GM12865 (cell line): ENCODE measurements at places on chromosomes 16 and 17.

GRCh38 chr17:17132746-17133145, 73.4 kb downstream of the PLD6 start:
- no peak for DNase-seq

GRCh38 chr16:87984632-87985267, 33.5 kb downstream of the BANP start:
- DNase-seq, result no peak

- DNase-seq, result no peak
These were observed 132.6 kb downstream of the SNX11 start for GRCh38 chr17:48240122-48240521.

GRCh38 chr16:56513972-56514371, 5.9 kb downstream of the BBS2 start:
- DNase-seq, result peak; percentile 65

GRCh38 chr16:23293016-23293415, 9.1 kb upstream of the SCNN1B start:
- DNase-seq, result peak; percentile 79

DNA sequence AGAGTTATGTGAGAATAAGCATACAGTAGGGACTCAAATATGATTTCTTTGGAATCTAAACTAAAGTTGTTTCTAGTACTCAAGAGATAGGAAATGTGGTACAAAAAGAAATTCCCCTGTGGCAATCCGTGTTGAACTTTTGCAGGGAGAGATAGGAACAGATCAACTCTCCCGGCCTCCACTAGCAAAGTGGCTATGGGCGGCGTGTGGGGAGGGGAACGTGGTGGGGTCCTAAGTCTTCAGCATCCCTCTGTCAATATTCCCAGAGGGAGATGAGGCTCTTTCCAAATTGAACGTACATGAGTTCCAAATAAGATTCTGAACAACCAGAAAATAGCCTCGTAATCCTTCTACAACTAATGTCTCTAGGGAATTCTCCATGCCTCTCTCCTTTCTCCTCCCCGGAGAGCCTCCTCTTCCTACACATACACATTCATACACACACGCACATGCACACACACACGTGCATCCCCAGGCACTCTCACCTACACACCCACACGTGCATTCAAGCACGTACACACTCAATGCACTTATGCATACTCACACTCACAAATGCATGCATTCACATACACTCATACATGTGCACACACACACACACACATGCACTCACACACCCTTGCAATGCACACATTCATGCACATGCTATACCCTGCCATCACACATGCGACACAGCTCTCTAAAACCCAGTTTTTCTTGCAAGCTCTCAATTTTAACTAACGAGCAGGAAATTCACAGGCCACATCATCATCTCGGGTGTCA, 244.8 kb downstream of the MAF start:
- DNase-seq, result no peak

DNA sequence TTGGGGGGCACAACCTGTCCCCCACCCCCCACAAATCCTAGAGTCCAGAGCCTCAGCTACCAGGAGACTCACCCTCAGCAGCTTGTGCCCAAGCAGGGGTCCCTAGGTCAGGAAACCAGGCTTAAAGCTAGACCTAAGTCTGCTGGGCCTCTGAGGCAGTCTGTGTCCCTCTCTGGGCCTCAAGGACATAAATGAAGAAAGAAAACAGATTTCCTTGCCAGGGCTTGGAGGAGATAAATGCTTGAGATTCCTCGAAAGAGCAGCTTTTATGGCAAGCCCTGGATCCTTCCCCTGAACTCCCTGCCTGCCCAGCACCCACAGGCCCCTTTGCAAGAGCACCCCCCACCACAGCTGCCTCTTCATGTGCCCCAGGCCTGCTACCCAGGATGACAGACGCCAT, 3.3 kb downstream of the SRCIN1 start:
- DNase-seq, result no peak

- DNase-seq, result no peak
These were observed 5.4 kb upstream of the TMEM220 start for GRCh38 chr17:10735251-10735650.

GRCh38 chr17:6184508-6184907, 114.3 kb downstream of the WSCD1 start:
- no peak for DNase-seq

DNA sequence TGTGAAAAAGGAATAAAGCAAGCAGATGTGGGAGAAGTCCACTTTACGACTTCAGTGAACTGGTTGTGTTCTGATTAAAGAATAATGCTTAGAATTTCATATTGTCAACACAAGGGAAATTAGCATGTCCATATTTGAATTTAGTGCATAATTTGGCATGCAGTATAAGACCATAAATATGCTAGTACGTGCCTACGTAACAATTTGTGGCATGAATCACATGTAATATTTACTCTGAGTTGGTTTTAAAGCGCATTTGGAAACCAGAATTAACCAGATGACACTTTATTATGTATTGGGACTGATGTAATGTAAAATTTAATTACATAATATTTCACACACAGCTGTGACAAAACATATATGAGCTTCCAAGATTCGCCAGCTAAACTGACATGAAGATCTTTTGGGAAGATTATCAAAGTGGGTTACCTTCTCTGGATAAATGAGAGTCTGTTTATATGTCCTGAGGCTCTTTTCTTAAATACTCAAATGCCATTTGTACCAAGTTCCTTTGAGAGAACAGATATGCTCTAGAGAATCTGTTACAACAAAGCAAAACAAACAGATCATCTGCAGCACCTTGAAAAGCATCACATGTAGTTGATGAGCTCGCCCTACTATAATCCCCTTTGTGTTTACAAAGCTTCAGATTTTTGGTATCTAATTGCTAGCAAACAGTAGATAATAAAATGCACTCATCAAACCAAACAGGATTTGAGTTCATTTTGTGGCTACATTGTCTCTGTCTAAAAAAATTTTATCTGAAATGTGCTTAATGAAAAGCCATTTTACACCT, 1468.6 kb downstream of the CDH11 start:
- no peak for DNase-seq

DNA sequence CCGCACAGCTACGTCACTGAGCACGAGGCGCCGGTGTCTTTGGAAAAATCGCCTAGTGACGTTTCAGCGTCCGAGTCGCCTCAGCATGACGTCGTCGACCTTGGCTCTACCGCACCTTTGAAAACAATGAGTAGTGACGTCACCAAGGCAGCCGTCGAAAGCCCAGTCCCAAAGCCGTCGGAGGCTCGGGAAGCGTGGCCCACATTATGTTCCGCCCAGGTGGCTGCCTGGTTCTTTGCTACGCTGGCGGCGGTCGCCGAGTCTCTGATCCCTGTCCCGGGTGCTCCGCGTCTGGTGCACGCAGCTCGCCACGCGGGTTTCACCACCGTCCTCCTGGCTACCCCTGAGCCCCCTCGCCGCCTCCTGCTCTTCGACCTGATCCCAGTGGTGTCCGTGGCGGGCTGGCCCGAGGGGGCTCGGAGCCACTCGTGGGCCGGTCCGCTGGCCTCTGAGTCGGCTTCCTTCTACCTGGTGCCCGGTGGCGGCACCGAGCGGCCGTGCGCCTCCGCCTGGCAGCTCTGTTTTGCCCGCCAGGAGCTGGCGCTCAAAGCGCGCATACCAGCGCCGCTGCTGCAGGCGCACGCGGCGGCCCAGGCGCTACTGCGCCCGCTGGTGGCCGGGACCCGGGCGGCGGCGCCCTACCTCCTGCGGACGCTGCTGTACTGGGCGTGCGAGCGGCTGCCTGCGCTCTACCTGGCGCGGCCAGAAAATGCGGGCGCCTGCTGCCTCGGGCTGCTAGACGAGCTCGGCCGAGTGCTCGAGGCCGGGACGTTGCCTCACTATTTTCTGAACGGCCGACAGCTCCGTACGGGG, 1.5 kb downstream of the TMEM102 start:
- DNase-seq, result peak; percentile 92

- no peak for DNase-seq
These were observed 21.9 kb downstream of the USP7 start for GRCh38 chr16:8941718-8942344.

GRCh38 chr16:66858740-66859396, 14.7 kb downstream of the CA7 start:
- DNase-seq, result peak; percentile 56

- DNase-seq, result no peak
These were observed 102.8 kb upstream of the KCNJ16 start for GRCh38 chr17:69972251-69972650.

GRCh38 chr16:85663891-85664321, 24.8 kb downstream of the GINS2 start:
- DNase-seq, result no peak

DNA sequence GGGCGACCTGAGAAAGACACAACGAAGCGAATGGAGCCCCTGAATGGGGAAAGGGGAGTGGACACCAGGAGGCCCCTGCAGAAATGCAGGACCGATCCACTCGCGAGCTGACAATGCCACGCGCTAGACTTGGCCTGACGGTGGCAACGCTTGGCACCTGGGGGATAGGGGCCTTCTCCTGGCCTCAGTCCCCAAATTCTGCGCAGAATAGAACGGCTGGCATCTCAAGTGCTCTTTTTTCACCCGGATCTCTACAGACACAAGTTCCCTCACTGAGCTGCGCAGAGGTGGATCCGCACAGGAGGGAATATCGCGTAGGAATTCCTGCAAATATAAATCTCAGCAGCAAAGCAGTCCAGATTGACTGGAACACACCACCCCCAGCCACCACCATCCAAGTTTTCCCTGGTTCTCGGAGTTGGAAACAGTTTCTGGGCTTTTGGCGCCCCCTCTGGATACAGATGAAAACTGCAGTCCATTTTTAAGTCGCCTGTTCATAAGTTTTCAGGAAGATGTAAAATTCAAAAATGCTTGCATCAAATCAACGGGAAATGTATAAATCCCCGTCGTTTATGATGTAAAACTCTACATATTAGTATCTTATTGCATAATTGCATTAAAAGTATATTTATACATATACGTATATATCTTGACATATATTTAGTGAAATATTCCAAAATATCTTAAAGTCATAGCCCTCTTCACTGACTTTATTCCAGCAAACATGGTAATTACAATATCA, 2.3 kb upstream of the SOX9 start:
- DNase-seq, result peak; percentile 67

DNA sequence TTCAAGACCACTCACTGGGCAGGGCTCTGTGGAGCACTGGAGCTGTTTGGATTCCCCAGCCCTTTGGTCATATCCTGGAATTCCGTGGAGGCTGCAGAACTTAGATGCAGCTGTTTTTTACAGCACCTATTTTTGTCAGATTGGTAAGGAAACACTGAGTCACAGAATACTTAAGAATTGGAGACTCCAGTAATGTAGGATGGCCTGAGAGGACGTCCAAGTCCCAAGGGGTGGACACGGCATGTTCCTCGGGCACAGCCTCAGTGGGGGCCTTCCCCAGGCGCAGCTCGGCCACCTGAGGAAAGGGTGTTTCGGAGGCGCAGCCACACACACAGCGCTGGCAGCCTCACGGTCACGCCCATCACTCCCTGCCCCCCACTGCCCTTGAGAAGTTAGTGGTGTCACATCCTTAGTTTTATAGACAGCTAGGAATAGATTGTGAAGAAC, 14.8 kb downstream of the PLD6 start:
- no peak for DNase-seq

GRCh38 chr16:62977876-62978275, 941.6 kb upstream of the CDH8 start:
- DNase-seq, result no peak

- peak; percentile 57 for DNase-seq
These were observed 55.5 kb downstream of the SNX11 start for GRCh38 chr17:48162946-48163506.

GRCh38 chr17:59456923-59457615, 108.3 kb upstream of the DHX40 start:
- no peak for DNase-seq

GRCh38 chr17:6305613-6306360, 129.1 kb downstream of the AIPL1 start:
- no peak for DNase-seq

DNA sequence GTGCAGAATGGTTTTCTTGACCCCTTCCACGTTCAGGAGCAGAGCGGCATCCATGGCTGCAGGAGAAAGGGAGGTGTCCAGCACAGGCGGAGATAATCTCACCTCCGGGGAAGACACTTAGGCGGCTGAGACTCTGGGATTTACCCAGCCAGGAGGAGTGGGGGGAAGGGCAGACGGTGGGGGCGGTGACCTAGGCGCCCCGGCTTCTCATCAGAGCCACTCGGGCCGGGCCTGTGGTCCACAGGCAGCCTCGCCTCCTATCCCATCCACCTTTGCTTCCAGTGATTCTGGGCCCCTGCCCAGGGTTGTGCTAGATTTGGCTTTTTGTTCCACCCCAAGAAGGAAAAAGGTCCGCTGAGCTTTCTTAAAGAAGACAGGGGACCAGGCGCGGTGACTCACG, at the start of gene AIPL1:
Gene AIPL1 (minus strand): TSS at position 71 of the 400 bp plus-strand sequence. CDS start 17 bp downstream, at position 54.
- DNase-seq, result no peak
